ENCODE measurements at places on chromosomes 12 and 14.
A peak's percentile ranks its signal among the peaks of the same experiment; 100 is the strongest.

GRCh38 chr14:22836301-22837113 is at the start of gene MMP14:
Gene MMP14, plus strand, starts transcription at chr14:22836585. Its CDS starts 233 bp downstream, at chr14:22836818.
- no peak for DNase-seq

- no peak for DNase-seq
These were observed 375.9 kb downstream of the GALC start for GRCh38 chr14:87617079-87617478.

DNA sequence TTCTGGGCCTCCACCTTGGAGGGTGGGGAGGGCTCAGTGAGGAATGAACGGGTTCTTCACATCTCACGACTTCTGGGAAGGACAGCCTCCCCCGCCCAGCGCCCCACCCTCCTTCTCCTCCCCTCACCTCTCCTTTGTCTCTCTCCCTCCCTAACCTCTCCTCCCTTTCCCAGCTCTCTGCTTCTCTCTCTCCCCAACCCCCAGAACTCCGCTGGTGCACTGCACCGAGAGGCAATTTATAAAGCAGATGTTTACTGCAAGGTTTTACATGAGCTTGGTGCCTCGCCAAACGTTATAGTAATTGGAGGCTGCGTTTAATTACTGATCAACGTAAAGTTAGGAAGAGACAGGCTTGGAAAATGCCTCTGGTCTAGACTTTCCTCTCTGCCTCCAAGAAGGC is 42.9 kb upstream of the FAM222A start:
- no peak for DNase-seq

DNA sequence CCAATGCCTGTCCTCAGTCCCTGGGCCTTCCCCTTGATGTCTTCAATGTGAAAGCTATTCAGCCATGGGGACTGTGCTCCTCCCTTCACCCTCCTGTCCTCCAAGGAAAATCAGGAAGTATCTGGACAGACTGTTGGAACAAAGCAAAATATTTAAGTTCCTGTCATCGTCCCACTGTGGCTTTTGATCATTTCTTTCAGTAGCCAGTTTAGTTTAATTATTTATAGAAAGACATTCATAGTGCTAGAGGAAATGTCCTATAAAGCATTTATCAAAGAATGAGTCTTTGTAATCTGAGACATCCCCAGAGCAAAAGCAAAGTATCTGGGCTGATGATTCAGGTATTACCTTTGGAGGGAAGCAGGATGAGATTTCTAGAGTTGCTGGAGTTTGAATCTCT is 254.1 kb downstream of the NRXN3 start:
- DNase-seq, result no peak

DNA sequence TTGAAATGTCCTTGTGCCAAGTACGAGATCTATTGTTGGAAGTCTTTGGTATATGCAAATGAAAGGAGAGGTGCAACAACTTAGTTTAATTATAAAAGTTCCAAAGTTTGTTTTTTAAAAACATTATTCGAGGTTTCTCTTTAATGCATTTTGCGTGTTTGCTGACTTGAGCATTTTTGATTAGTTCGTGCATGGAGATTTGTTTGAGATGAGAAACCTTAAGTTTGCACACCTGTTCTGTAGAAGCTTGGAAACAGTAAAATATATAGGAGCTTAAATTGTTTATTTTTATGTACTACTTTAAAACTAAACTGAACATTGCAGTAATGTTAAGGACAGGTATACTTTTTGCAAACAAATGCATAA is 2.3 kb downstream of the HSPA2 start:
- no peak for DNase-seq

GRCh38 chr14:53779301-53779700 is 177.3 kb downstream of the BMP4 start:
- no peak for DNase-seq

- DNase-seq, result no peak
These were observed 119.3 kb upstream of the MDM1 start for GRCh38 chr12:68451261-68452077.

GRCh38 chr14:23640524-23641141 is 4.5 kb downstream of the DHRS2 start:
- DNase-seq, result no peak

DNA sequence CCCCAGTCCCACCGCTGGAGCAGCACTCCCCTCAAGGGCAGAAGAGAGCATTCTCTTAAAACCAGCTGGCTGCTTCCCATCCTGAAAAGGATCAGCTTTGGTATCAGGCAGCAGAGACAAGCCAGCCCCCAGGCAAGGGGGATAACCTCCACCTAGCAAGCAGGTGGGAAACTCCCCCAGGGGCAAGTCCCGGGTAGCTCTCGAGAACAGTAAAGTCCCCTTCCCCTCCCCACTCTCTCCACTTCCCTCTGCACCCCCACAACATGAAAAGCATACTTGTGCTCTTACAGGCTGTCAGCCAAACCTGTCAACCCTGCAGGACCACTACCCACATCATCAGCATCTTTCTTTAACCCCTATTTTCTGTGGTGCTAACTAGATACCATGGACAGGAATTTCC is 254.0 kb downstream of the NTF3 start:
- no peak for DNase-seq

GRCh38 chr12:67952787-67953186 is 36.5 kb upstream of the IFNG-AS1 start:
- DNase-seq, result no peak

- no peak for DNase-seq
These were observed 8.9 kb downstream of the FUT8 start for GRCh38 chr14:65421201-65421981.

DNA sequence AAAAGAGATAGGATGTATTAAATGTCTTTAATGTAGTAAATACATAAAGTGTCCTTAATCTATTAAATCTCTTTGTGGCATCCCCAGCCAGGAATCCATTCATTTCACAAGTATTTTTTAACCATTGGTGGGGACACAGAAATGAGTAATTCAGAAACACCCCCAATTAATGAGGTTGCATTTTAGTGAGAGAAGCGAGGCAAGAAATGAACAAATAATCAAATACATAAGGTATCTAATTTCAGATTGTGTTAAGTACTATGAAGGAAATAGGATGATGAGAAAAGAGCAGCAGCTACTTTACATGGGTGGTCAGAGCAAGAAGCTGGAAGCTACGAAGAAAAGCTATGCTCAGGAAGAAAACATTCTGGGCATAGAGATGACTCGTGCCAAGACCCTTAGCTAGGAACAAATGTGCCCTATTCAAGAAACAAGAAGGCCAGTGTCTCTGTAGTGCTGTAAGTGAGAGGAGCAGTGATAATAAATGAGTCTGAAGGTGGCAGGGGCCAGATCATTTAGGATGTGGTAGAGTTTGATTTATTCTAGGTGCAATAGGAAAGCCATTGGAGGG is 60.5 kb upstream of the IGF1 start:
- DNase-seq, result no peak

DNA sequence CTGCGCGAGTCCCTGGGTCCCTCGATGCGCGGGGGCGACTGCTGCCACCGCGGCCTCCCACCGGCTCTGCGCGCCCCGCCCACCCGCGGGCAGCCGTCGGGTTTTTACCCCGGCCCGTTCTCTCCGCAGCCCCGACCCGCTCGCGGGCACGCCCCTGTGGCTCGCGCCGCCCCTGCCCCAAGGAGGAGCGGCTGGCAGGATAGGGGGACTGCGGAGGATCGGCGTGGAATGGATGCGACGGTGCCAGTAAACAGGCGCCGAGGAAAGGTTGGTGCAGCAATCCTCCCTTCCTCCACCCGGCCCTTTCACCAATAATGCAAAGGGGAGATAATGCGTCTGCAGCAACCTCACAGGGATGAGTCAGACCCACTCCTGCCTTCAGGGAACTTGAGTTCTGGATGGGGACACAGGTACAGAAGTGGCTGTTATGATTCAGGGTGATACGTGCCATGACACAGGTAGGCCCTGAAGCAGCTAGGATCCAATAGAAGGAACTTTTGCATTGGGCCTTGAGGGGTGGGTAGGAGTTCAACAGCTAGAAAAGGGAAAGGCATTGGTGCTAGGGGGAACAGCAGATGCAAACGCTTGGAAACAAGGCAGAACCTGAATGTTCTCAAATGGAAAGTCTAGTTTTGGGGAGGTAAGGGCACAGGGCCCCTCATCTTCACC is 554 bp upstream of the DEGS2 start:
- DNase-seq, result peak; percentile 45

DNA sequence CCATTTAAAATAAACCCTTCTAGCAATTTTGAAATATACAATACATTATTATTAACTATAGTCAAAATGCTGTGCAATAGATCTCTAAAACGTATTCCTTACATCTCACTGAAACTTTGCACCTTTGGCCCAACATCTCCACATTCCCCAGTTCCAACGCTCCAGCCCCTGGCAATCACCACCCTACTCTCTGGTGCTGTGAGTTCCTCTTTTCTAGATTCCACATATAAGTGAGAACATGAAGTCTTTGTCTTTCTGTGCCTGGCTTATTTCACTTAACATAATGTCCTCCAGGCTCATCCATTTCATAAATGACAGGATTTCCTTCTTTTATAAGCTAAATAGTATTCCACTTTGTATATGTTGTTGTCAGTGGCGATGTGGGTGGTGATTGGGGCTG is 194.7 kb upstream of the RTL1 start:
- no peak for DNase-seq

- DNase-seq, result no peak
These were observed 25.8 kb upstream of the ACTN1 start for GRCh38 chr14:69004731-69005431.

GRCh38 chr12:54030889-54031471 is 1.9 kb upstream of the HOXC5 start:
- DNase-seq, result no peak

- DNase-seq, result no peak
These were observed 81.9 kb downstream of the NINJ2 start for GRCh38 chr12:581321-581720.

DNA sequence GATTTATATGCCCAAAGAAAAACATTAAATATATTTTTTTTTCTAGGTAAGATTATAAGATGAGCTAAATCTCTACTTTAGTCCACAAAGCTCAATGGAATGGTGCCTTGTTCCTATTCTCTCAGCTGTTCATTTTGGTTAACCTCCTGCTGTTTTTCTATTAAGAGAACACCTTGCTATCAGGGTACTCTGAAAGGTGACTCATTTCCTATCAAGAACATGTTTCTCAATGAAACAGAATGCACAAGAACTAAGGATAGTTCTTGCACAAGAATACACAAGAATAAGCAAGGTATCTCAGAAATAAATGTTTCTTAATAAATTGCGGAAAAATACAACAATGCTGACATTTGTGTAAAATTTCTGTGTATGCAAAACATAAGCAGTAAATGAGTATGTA is 14.1 kb downstream of the ABCD2 start:
- no peak for DNase-seq

DNA sequence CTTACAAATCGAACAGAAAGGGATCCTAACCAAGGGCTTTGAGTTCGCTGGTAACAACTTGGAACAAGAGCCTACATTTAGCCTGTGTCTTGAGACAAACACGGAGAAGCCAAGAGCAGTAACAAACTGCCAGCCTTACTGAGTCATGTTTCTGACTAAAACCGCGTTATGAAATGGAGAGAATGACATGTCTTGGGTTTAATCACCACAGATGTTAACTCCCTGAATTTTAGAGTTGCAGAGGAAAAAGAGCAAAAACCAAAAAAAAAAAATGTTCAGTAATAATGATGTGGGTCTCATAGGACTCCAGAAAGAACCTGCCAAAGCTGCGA is 1.0 kb downstream of the BLTP3B start:
- DNase-seq, result no peak

GRCh38 chr14:40347675-40348074 is 915.4 kb upstream of the FBXO33 start:
- DNase-seq, result peak; percentile 37

GRCh38 chr14:88599326-88599725 is 36.5 kb downstream of the ZC3H14 start:
- DNase-seq, result no peak

GRCh38 chr14:91774140-91775096 is 42.5 kb upstream of the CATSPERB start:
- DNase-seq, result no peak

- DNase-seq, result no peak
These were observed 24.8 kb upstream of the IFNG-AS1 start for GRCh38 chr12:67964456-67964855.

DNA sequence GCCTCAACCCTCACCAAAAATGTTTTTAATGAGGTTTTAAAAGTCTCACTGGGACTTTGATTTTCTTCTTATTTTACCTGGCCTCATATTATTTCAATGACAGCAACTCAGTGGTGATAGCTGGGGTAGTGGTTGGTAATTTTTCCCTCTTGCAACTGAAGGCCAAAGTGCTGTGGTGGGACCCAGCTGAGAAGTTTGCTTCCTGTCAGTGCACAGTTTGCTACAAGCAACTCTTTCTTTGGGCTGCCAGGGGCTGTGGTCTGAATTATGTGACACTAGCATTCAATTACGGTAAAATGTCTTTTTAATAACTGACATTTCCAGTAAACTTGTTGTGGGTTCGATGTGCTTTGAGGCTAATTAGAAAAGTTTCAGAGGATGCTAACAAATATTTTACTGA is 65.3 kb downstream of the IFNG start:
- DNase-seq, result no peak

GRCh38 chr12:59383079-59383822 is 212.6 kb upstream of the SLC16A7 start:
- no peak for DNase-seq

DNA sequence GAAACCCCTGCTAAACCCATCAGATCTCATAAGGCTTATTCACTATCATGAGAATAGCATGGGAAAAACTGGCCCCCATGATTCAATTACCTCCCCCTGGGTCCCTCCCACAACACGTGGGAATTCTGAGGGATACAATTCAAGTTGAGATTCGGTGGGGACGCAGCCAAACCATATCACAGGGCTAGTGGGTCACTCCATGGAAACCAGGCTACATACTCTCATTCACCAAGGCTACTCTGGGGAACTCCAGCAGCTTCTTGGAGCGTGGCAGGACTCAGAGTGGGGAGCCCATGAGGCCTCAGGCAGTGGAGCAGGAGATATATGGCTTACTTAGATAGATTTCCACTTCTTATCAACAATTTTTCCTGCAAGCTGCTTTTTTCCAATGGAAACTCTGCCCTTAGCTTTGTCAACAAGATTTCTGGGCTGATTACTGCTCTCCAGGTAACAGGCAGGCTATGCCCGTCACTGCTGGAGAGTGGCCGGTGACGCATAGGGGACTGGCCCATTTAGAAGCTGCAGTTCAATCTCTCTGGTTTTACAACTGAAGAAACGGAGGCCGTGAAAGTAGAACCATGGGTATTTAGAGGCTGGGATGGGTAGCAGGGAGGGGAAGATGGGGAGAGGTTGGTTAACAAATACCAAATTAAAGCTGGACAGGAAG is 16.5 kb downstream of the VDR start:
- no peak for DNase-seq

DNA sequence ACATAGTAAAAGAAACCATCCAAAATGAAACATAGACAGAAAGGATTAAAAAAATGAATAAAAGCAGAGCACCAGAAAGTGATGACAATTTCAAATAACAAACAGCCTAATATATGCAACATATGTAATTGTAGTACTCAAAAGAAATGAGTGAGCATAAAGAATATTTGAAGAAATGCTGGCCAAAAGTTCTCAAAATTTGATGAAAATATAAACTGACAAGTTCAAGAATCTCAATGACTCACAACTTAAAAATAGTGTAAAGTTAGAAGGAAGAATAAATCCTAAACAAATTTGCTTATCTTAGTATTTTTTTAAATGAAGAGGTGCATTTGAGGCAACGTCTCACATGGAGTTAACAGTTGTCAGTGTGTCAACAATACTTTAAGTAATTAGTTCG is 498.9 kb downstream of the SLC6A15 start:
- no peak for DNase-seq

Measured in T47D (cell line).